ENCODE measurements at places on chromosomes 3 and 15. TPM values are rescaled to one million over a fixed set of nuclear protein-coding genes. Genes with fewer than 3 reads are reported as not detected.

Gene KIAA1143
- 31.8 TPM for total RNA-seq

- no peaks in the 10 kb centered on the region for H3K36me3 ChIP-seq
- H3K4me1 ChIP-seq = no peaks in the 10 kb centered on the region
- H3K27ac ChIP-seq = no peak overlapping the region
These were observed 68.1 kb upstream of the SCN5A start for GRCh38 chr3:38717355-38718240.

Gene CHCHD6
- total RNA-seq = 13.0 TPM

DNA sequence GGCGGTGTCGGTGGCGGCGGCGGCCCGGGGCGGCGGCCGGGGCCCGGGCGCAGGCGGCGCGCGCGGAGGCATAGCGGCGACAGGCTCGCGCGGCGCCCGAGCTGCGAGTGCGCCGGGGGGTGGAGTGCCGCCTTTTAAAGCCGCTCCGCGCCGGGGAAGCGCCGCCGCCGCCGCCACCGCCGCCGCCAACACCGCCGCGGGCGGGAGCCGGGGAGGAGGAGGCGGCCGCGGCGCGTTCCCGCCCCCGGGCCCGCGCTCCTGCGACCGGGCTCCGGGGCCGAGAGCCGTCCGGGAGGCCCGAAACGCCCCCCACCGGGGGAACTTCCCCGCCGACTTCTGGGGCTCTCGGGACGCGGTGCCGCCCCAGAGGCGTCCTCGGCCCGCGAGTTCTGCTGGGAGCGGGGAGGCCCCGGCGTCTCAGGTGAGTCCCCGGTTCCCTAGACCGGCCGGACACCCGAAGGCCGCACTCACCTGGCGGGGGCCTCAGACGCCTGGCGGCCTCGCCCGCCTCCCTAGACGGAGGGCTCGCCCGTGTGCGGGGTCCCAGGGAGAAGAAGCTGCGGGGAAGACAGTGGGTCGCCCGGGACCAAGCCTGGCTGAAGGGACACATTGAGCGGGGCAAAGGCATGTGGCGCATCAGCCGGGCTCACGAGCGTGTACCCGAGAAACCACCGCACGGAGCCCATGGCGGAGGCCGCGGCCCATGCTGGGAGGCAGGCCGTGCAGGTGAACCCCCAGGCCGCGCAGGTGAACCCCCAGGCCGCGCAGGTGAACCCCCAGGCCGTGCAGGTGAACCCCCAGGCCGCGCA, at the start of gene PCSK6:
Gene PCSK6, minus strand, starts transcription at position 109 of the 809 bp plus-strand sequence. Its CDS starts 37 bp downstream, at position 72.
- peaks cover 35% of the 10 kb centered on the region for H3K27me3 ChIP-seq
- no peak within 1 kb of the TSS for H3K4me3 ChIP-seq
- no peaks in the 10 kb centered on the region for H3K36me3 ChIP-seq
- no peaks in the 10 kb centered on the region for H3K4me1 ChIP-seq
- no peak within 1 kb of the TSS for H3K27ac ChIP-seq
- peak; percentile 96 for DNase-seq

GRCh38 chr3:120093911-120094775, at the start of gene GSK3B:
GSK3B (minus strand) TSS chr3:120094447; CDS start chr3:120093434, 1,013 bp downstream.
- H3K4me1 ChIP-seq = peaks cover 23% of the 10 kb centered on the region
- H3K27ac ChIP-seq = peak within 1 kb of the TSS; percentile 98
- peak within 1 kb of the TSS; percentile 96 for H3K4me3 ChIP-seq
- H3K27me3 ChIP-seq = no peaks in the 10 kb centered on the region

- DNase-seq = no peak
- no peaks in the 10 kb centered on the region for H3K36me3 ChIP-seq
- H3K4me3 ChIP-seq = no peak overlapping the region
- H3K4me1 ChIP-seq = peaks cover 4% of the 10 kb centered on the region
- H3K27me3 ChIP-seq = no peaks in the 10 kb centered on the region
These were observed 118.6 kb downstream of the ANO10 start for GRCh38 chr3:43503067-43503728.

Gene TRPM1
- under 0.01 TPM for total RNA-seq

GRCh38 chr3:101635954-101636798, 40.8 kb downstream of the ZBTB11 start:
- no peak for DNase-seq
- no peak overlapping the region for H3K27ac ChIP-seq
- no peaks in the 10 kb centered on the region for H3K36me3 ChIP-seq
- H3K27me3 ChIP-seq = peaks cover 2% of the 10 kb centered on the region
- peak overlapping the region; percentile 13 for H3K4me3 ChIP-seq

- DNase-seq = no peak
- H3K36me3 ChIP-seq = no peaks in the 10 kb centered on the region
- H3K4me1 ChIP-seq = no peaks in the 10 kb centered on the region
- H3K4me3 ChIP-seq = no peak overlapping the region
- H3K27ac ChIP-seq = no peak overlapping the region
These were observed 113.2 kb upstream of the MYO5C start for GRCh38 chr15:52408823-52409222.

DNA sequence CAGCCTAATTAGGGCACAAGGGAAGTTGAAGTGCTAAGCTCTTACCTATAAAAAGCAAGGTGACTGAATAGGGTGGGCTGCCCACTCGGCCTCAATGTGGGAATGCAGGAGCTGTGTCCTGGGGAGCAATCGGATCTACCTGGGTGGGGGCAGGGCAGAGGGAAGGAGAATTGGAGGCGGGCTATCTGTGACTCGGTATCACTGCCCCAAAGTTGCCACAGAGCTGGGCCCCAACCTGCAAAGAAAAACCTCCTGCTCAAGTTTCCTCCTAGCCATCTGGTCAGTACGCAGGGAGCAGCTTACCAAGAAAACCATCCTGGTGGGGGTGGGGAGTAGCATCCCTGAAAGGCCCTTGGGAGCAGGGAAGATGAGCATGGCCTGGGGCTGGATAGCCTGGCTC, 10.7 kb downstream of the CIB2 start:
- H3K36me3 ChIP-seq = no peaks in the 10 kb centered on the region
- H3K4me1 ChIP-seq = no peaks in the 10 kb centered on the region
- H3K27me3 ChIP-seq = no peaks in the 10 kb centered on the region
- no peak overlapping the region for H3K4me3 ChIP-seq
- no peak for DNase-seq

GRCh38 chr3:119702530-119703527, at the start of gene CFAP91:
CFAP91 (plus strand) TSS chr3:119703022; CDS start chr3:119703099, 77 bp downstream.
- H3K36me3 ChIP-seq = no peaks in the 10 kb centered on the region
- peaks cover 13% of the 10 kb centered on the region for H3K4me1 ChIP-seq
- H3K4me3 ChIP-seq = peak within 1 kb of the TSS; percentile 83
- H3K27me3 ChIP-seq = peaks cover 11% of the 10 kb centered on the region
- peak; percentile 96 for DNase-seq
- peak within 1 kb of the TSS; percentile 35 for H3K27ac ChIP-seq

GRCh38 chr3:152400887-152401286, 132.2 kb downstream of the MBNL1 start:
- H3K36me3 ChIP-seq = peaks cover 9% of the 10 kb centered on the region
- peak; percentile 62 for DNase-seq
- H3K4me1 ChIP-seq = peaks cover 61% of the 10 kb centered on the region
- peak overlapping the region; percentile 71 for H3K27ac ChIP-seq
- no peaks in the 10 kb centered on the region for H3K27me3 ChIP-seq
- H3K4me3 ChIP-seq = no peak overlapping the region

Gene CSK
- 30.6 TPM for total RNA-seq

DNA sequence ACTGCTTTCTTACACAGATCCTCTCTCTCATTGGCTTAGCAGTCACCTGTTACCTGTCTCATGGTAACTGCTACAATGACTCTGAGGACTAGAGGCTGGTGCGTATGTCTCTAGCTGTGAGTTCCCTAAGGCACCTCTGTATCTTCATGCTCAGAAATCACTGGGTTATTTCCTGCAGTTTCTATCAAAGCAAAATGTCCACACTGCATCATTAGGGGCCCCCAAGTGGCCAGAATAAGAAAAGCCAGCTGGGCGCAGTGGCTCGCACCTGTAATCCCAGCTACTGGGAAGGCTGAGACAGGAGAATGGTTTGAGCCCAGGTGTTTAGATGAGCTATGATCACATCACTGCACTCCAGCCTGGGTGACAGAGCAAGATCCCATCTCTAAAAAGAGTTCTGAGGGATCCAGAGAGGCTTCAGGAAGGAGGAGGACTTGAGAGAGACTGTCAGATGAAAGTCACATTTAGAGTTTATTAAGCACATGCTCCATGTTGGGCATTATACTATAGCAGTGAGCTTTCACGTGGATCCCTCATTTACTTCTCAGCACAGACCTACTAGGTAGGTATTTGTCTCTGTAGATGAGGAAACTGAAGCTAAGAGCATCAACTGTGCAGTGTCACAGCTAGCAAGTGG, 2.3 kb upstream of the VPS18 start:
- H3K27ac ChIP-seq = no peak overlapping the region
- peaks cover 15% of the 10 kb centered on the region for H3K4me1 ChIP-seq
- H3K27me3 ChIP-seq = no peaks in the 10 kb centered on the region
- H3K36me3 ChIP-seq = peaks cover 13% of the 10 kb centered on the region
- no peak overlapping the region for H3K4me3 ChIP-seq
- DNase-seq = peak; percentile 88

Gene P2RY12
- total RNA-seq = not detected

DNA sequence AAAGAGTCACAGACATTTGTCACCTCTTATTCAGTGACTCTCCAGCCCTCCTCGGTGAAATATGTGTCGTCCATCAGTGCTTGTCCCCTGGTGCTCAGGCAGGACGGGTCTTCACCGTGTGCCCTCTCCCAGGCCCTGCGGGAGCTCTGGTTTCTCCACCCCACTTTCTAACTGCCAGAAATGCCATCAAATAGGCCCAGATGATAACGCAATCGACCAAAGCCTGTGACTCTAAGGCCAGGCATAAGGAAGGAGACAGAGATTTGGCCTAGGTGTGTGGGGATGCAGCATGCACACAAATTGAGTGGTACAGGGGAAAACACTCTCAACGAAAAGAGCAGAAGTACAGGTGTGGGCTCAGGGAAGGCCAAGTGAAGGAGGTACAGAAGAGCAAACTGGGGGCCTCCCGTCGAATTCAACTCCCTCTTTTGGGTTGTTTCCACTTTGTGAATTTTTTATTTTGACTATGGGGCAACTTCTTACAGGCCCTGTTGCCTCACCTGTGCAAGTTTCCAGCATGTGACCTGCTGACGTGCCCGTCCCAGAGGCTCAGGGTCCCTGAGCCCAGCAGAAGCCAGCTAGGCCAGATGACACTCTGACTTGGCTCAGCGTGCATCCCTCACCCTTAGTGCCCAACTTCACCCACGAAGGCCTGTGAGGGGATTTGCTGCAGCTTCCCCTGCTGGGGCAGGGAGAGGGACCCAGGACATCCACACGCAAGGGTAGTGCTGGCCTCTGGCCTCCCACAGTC, 4.7 kb downstream of the NUP210 start:
- H3K36me3 ChIP-seq = no peaks in the 10 kb centered on the region
- H3K27me3 ChIP-seq = peaks cover 16% of the 10 kb centered on the region
- no peak overlapping the region for H3K27ac ChIP-seq
- no peaks in the 10 kb centered on the region for H3K4me1 ChIP-seq

Gene MNS1
- total RNA-seq = 2.2 TPM

DNA sequence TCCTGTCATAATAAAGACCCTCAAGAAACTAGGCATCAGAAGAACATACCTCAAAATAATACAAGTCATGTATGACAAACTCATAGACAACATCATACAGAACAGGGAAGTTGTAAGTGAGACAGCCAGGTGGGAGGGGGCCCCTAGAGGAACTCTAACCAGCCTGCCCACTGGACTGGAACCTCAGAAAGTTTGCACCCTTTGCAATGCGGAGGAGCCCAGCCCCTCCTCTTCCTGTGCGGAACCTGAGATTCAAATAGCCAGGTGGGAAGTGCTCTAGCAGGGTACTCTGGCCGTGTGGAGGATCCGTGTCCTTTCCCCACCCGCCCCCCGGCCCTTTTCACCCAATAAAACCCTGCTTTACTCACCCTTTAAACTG, 387.0 kb upstream of the CBLB start:
- H3K4me3 ChIP-seq = no peak overlapping the region
- H3K27ac ChIP-seq = no peak overlapping the region
- H3K4me1 ChIP-seq = no peaks in the 10 kb centered on the region
- no peak for DNase-seq

- H3K27me3 ChIP-seq = no peaks in the 10 kb centered on the region
- H3K36me3 ChIP-seq = peaks cover 59% of the 10 kb centered on the region
- H3K4me1 ChIP-seq = peaks cover 30% of the 10 kb centered on the region
- H3K4me3 ChIP-seq = peak overlapping the region; percentile 34
- DNase-seq = peak; percentile 77
- H3K27ac ChIP-seq = peak overlapping the region; percentile 74
These were observed 82.6 kb downstream of the TGFBR2 start for GRCh38 chr3:30688776-30689641.

GRCh38 chr15:40769274-40770146, at the start of gene C15orf62:
C15orf62 (plus strand) TSS chr15:40769980; CDS start chr15:40770496, 516 bp downstream.
- peak; percentile 84 for DNase-seq
- no peak within 1 kb of the TSS for H3K27ac ChIP-seq
- peaks cover 28% of the 10 kb centered on the region for H3K4me1 ChIP-seq
- peaks cover 36% of the 10 kb centered on the region for H3K36me3 ChIP-seq
- H3K27me3 ChIP-seq = no peaks in the 10 kb centered on the region
- no peak within 1 kb of the TSS for H3K4me3 ChIP-seq

Gene CHRNB4
- not detected for total RNA-seq

Gene EPHB3
- total RNA-seq = 4.1 TPM

Gene PLCH1
- 0.36 TPM for total RNA-seq

GRCh38 chr3:12302564-12302963, 13.7 kb downstream of the PPARG start:
- H3K36me3 ChIP-seq = no peaks in the 10 kb centered on the region
- DNase-seq = no peak
- no peak overlapping the region for H3K27ac ChIP-seq
- no peaks in the 10 kb centered on the region for H3K27me3 ChIP-seq

Gene OSBPL10
- 25.0 TPM for total RNA-seq

GRCh38 chr3:146396792-146397191, 72.6 kb downstream of the PLSCR2 start:
- no peak overlapping the region for H3K27ac ChIP-seq
- DNase-seq = no peak
- H3K36me3 ChIP-seq = no peaks in the 10 kb centered on the region

Gene RETNLB
- total RNA-seq = not detected

DNA sequence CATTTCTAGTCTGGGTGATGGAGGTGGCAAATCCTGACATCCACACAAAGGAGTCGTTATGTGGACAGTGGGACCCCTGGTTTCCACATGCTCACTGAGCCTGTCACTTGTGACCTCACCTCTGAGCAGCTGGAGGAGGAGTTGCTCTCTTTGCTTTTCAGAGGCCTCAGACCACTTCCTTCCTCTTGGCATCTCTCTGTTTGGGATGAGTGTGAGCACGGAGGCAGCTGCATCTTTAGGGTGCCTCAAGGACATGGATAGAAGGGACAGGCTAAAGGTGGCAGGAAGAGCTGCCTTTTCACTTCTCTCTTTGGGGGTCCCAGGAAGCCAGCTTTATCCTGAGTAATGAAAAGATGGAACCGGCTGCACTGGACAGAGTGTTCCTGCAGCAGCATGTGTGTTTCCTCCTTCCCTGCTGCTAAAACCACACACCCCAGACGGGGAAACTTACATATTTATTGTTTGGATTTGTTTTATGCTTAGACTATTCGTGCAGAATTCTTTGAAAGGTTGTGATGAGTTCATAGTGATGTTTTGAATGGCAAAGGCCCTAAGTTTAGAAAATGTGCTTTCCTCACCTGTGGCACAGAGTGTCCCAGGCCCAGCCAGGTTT, 31.8 kb downstream of the GPR171 start:
- H3K4me1 ChIP-seq = no peaks in the 10 kb centered on the region
- H3K4me3 ChIP-seq = no peak overlapping the region
- H3K36me3 ChIP-seq = no peaks in the 10 kb centered on the region

Gene A4GNT
- total RNA-seq = not detected
